Stimulated activated CD8-positive, alpha-beta memory T cell treated with anti-CD3 and anti-CD28 coated beads, Interleukin-15, amount 100 ng/mL, for 24 hours (primary cell): ENCODE measurements at places on chromosomes 7 and 10.

GRCh38 chr7:12646139-12646538, 41.3 kb upstream of the ARL4A start:
- no peak for DNase-seq

GRCh38 chr7:996079-996872, 13.3 kb downstream of the CYP2W1 start:
- no peak for DNase-seq

GRCh38 chr10:84493951-84494848, 165.8 kb downstream of the CCSER2 start:
- DNase-seq: no peak

DNA sequence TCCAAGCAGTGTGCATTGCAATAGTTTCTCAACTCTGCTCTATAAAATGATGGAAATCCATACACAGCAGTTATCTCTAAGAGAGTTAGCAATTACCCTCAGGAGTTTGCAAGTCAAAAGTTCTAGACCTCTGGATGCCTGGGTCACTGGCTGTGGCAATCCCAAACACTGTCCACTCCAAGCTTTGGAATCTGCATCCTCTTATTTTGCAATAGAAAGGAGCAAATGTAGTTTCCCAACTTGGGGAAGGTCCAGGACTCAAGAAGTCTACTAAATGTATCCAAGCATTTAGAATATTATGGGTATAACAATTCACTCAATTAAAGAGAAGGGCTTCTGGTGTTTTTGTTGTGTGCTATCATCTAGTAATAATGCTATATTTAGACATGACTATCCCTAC, 131.3 kb upstream of the NRP1 start:
- no peak for DNase-seq

DNA sequence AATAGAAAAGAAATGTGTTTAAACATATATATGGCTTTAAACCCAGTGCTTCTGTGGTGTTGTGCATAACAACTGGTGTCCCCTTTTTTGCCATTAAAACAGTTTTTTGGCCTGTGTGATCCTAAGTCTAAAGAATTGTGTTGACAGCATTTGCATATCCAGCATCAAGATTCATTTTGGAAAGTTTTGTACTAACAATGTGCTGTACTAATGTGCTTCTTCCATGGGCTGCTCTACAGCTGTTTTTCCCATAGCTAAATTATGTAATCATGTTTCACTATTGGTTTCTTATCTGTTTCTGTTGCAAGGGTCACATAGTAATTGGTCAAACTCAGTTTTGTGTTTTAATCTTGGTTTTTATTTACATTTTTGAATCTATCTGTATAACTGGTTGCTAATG, 5.5 kb downstream of the CNNM2 start:
- DNase-seq: no peak

DNA sequence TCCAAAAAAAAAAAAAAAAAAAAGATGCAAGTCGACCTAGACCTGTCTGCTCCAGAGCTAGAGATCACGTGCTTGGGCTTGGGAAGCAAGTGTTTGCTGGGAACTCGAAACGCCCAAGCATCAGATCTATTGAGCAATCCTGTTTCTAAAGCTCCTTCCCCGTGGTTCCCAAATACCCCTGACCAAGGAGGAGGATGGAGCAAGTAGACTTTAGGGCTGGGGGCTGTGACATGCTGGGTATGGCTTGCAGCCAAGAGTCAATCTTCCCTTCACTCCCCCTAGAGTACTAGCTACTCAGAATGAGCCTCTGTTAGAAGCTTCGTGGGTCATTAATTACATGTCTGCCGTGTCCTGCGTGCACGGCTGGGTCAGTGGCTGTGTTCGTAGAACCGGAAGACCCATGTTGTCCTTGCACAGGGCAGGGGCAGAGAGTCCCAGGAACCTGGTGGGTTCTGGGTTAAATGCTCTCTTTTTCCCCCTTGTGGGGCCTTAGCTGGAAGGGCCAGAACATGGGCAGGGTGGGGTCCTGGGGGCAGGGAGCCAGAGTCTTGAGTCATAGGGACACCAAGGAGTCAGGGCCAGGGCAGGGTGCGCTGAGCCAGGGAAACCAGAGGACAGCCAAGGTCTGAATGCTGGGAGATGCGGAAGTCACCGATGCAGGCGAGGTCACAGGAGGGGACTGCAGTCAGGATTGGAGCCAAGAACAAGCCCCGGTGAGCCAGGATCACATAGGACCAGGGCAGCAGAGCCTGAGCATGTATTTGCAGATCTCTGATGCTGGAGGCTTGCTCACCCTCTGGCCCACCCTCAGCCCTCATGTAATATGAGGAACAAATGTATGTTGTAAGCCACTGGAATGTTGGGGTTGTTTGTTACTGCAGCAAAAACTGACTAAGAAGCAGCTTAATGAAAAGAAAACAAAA, 34.6 kb upstream of the TPST1 start:
- DNase-seq: no peak

DNA sequence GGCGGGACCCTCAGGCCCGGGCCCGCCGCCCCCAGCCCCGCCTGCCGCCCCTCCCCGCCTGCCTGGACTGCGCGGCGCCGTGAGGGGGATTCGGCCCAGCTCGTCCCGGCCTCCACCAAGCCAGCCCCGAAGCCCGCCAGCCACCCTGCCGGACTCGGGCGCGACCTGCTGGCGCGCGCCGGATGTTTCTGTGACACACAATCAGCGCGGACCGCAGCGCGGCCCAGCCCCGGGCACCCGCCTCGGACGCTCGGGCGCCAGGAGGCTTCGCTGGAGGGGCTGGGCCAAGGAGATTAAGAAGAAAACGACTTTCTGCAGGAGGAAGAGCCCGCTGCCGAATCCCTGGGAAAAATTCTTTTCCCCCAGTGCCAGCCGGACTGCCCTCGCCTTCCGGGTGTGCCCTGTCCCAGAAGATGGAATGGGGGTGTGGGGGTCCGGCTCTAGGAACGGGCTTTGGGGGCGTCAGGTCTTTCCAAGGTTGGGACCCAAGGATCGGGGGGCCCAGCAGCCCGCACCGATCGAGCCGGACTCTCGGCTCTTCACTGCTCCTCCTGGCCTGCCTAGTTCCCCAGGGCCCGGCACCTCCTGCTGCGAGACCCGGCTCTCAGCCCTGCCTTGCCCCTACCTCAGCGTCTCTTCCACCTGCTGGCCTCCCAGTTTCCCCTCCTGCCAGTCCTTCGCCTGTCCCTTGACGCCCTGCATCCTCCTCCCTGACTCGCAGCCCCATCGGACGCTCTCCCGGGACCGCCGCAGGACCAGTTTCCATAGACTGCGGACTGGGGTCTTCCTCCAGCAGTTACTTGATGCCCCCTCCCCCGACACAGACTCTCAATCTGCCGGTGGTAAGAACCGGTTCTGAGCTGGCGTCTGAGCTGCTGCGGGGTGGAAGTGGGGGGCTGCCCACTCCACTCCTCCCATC, 82.7 kb downstream of the PAX2 start:
- no peak for DNase-seq

GRCh38 chr10:50226610-50227009, 24.7 kb downstream of the ASAH2 start:
- DNase-seq: no peak

DNA sequence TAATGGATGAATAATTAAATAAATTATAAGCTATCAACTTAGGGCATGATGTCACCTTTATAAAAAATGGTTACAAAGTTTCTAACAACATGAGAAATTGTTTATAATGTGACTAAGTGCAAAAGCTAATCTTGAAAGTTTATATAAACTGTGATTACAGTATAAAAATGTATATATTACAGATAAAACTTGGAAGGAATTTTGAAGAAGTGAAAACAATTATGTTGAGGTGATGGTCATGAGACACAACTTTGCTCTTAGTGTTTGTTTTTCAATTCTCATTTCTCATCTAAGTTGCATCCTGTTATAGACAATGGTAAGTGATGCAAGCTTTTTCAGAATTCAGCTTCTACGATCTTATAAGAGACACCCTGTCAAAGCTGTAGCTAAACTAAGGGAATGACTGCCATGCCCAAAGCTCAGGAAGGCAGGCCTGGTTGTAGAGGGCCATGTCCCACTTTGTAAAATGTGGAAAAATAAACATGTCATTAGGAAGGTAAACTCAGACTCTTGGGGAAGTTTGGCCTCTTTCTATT, 23.9 kb downstream of the MACC1 start:
- no peak for DNase-seq

DNA sequence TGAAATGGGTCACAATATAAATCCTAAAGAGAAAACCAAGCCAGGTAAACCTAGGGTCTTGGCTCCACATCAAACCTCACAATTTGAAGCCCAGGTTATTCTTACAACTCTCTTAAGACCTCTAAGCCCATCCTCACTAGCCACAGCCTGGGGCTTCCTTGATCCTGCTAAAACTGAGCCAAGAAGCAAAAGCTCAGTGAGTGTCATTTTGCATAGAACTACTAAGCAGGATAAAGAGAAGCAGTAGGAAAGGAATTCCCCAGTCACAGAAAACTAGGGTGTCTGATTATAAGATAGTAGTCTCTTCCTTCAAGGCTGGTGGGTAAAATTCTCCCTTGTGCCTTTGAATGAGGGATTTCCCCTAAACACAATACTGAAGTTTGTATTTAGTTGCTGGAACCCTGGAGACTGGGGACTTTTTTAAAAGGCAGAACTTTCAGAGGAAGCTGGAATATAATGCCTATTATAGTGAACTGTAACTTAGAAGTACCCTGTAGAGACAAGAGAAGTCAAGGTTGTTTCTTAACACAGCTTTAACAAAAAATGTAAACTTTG, 196.6 kb upstream of the KIAA1217 start:
- DNase-seq: no peak

GRCh38 chr10:44938956-44939355, 20.6 kb upstream of the RASSF4 start:
- DNase-seq: no peak

DNA sequence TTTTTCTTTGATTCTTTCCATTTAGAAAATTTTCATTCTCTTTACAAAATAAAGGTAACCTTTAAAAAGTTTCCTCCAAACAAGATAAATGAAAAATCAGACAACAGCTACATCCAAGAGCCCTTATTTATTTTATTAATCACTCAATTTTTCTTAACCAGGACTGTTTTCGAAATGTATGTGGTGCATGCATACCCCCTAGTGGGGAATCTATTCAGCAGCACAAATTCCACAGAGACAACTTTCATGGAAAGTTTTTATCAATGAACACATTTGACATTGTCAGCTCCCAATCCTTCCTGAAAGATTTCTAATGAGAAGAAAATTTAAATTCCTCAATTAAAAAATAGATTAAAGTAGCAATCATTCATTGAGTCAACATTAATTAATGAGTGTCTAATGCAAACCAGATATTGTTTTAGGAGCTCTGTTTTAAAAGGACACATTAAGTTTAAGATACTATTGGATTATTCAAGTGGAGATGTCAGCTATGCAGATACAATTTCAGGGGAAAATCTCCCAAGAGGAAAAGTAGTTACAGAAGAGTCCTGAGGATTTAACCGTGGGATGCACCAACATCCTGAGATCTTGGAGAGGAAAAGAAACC, 5.2 kb upstream of the HTR7 start:
- no peak for DNase-seq

DNA sequence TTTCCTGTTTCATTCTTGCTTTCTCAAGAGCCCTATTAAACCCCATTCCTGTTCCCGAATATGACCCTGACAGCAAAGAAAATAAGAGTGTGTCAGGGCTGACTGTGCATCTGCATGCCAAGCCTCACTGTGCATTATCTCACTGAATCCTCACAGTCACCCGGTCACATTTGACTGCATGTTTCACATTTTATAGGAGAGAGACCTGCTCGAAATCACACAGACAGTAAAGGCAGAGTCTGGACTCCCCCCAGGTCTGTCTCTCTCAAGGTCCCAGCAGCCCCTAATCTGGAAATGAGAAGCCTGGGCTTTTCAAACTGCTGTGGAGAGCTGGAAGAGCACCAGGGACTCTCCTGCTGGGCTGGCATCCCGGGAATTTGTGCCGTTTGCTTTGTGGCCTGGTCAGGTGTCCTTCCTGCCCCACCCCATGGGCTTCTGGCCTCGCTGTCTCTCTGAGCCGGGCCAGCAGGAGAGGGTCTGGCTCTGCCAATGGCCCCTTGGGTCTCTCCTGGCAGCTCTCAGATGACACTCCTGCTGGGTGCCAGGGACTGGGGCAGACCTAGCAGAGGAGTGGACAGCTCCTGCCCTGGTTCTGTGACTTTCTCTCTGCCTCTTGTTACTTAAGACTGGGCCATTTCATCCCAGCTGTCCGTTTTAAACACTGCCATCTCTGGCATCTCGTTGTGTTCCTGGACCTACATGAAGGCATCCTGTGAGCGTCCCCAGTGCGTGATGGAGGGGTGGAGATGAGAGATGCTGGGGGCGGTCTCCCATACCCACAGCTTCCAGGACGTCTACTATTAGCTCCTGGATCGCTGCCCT, 173.6 kb downstream of the ARHGAP12 start:
- DNase-seq: no peak

DNA sequence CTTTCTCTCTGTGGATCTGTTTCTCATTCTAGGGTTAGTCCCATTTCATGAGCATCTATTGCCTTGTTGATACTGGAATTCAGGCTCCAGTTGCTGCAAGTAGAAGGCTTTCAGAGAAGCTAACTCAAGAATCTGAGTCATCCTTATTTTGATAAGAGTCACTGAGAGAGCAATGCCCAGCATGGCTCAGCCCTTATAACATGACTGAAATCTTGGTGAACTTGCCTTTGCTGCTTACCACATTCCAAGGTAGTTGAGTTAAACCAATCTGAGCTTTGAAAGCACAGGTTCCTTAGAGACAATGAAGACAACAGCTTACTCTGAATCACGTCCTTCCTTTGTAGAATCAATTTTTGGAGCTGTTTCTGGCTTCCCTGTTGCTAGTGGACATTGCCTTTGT, 53.6 kb upstream of the CHCHD3 start:
- DNase-seq: no peak

- no peak for DNase-seq
These were observed 103.8 kb upstream of the AKR1E2 start for GRCh38 chr10:4721999-4722753.

DNA sequence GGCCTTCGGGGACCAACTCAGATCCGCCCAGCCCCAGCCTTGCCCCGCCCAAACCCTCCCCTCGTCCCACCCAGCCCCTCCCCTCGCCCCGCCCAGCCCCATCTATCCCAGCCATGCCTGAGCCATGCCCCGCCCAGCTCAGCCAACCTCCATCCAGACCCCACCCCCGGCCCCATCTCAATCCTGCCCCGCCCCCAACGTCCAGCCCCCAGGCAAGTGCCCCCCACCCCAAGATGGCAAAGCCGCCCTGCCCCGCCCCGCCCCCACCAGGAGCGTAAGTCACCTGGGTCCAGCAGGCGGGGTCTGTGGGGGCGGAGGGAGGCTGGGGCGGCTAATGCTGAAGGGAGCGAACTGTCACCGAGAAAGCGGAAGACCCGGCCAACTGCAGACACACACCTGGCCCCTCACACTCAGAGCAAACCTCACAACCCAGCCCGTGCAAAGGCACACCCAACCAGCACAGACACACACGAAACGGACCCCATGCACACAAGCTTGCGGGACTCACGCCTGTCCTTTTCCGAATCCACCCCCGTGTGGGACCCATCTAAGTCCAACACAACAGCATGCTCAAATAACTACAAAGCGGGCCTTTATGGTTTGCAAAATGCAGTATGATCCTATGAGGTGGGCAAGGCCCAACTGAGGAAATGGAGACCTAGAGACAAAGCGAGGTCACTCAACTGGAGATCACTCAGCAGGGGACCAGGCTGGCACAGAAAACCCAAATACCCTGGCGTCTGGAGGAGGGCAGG, 11.5 kb upstream of the OGA start:
- DNase-seq: no peak
